HS-5 (cell line): ENCODE measurements at places on chromosomes 7 and 10.
A peak's percentile ranks its signal among the peaks of the same experiment; 100 is the strongest.

DNA sequence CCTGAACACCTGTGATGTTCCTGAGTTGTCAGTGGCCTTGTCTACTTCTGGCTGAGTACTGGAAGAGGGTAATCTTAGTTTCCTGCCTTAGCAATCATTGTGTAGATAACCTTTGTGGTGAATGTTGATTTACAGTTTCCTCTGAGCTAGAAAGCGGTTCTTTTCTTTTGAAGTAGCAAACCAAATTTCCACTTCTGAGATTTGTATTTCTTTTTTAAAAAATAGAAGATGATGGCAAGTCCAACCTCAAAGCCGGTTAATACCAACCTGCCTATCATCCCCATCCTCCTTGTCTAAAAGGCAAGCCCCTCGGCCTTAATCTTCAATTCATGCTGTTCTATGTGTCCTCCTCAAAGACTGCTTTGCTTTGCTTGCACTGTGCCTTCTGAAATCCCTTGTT is 12.5 kb upstream of the PALS2 start:
- no peak for DNase-seq

DNA sequence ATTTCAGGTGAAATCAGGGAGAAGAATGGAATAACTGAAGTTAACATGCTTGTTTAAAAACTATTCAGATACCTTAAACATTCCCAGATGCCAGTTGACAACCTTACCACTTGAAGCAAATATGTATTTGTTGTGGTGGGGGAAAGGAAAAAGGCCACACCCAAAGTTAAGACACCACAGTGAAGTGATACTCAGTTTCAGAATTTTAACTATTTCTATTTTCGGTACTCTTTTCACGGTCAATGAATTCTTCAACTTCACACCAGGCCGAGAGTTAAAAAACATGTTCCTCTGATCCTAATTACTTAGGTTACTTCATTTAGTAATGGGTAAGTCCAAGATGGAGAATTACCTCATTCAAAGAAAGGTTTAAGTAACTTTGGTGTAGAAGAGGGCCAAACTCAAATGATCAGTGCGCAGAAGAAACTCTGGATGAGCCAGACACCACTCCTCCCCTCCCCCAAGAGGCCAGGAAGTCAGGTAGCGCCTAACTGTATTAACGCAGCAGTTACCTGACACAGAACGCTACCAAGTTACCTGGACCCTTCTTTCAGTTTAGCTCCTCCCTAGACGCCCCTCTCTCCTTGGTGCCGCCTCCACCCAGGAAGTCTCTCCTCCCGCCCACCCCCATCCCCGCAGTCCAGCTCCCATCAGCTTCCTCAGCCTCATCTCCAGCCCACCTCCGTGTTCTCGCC is 700 bp downstream of the MTPN start:
- DNase-seq: no peak

GRCh38 chr10:30557884-30558283 is 71.7 kb downstream of the LYZL2 start:
- peak; percentile 34 for DNase-seq

DNA sequence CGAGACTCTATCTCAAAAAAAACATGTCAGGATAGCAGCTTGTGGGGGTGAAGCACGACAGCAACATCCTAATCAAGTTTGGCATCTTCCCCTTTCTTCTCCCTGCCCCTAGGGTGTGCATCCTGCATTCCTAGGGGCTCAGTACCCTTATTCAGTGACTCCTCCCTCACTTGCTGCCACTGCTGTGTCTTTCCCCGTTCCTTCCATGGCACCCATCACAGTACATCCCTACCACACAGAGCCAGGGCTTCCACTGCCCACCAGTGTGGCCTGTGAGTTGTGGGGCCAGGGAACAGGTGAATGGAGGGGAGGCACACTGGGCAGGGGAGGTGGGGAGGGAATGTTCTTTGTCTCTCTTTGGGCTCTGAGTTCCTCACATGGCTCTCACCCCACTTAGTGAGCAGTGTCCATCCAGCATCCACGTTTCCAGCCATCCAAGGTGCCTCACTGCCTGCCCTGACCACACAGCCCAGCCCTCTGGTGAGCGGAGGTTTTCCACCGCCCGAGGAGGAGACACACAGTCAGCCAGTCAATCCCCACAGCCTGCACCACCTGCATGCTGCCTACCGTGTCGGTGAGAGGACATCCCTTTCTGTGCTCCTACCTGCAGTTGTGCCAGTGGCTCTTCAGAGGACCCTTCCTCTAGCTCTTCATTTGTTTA is 11.4 kb downstream of the NDST2 start:
- DNase-seq: no peak
